LHCN-M2 (cell line): ENCODE measurements at places on chromosomes 1 and 21.

- DNase-seq = peak; percentile 50
These were observed 10.5 kb downstream of the ACOT11 start for GRCh38 chr1:54558434-54559030.

DNA sequence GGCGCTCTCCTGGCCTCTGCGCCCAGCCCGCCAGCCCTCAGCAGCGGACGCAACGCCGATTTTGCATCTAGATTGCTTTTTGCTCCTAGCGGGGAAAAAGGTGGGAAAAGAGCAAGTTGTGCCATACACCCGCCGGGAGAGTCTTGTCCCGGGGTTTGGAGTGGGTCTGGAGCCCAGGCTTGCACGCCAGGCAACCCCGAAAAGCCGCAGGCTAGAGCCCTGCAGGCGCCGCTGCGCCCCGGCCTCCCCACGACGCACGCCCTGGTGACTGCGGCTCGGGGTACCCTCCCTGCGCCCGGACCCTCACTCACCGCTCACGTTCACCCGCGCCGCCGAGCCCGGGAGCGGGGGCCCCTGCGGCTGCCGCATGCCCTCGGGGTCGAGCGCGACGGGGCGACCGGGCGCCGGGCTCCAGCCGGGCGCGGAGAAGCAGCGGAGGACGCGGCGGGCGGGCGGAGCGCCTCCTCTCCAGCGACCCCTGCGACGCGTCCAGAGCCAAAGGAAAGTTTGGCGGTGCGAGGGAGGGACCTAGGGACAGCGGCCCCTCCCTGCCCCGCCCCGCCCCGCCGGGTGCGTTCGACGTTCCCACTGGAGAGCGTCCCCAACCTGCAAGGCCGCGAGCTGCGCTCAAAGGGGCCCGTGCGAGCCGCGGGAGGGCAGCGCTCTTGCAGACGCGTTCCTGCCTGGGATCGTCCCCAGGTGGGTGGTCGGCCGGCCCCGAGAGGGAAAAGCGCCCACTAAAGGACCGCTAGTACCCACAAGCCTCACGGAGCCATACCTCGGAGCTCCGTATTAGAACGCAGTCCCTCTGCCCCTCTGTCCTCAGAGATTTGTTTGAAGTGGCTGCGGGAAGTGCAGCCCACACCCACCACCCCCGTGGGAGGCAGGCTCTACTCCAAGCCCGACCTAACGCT is at the start of gene LPAR3:
Gene LPAR3, minus strand, starts transcription at position 502 of the 914 bp plus-strand sequence. CDS start 27,086 bp downstream, outside the sequence.
- no peak for DNase-seq

DNA sequence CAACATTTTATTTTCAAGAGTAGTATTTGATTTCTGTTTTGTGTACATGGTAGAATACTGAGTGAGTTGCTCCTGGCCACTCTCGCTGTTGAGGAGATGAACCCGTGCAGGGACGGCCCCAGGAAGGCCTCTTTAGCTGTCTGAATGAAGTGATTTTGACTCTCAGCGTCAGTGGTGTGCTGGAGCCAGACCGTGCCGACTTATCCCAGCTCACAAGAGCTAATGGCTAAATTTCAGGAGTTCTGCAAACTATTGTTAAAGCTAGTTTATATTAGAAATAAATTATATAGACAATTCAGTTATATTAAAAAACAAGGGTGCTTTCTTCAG is 111.2 kb upstream of the KIF26B start:
- DNase-seq = no peak

DNA sequence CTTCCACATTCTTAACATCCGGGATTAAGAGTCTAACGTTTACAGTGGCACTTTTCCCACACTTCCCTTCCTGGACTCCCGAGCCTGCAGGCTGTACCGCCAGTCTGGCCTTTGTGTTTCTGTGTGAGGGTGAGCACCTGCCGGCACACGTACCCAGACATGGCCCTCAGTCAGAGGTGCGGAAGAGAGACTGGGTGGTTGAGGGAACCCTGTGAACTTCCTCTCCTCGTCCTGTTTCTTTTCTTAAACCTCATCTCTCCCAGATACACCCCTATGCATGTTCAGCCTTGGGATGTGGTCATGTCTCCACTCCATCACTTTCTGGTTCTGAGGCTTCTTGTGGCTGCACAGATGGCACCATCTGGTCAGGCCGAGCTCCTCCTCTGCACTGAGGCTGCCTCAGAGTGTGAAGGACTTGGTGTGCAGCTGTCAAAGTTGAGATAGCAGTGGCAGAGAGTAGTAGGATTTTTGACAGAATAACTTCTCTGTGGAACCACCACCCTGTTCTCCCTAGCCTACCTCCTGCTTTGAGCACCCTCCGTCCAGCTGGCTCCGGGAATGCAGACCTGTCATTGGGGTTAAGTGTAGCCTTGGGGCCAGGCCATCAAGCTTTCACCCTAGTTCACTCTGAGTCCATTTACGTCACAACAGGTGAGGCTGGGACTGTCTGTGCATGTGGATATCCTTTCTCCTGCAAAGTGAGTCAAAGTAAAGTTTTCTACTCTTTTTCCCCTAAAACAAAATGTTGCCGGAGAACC is 31.4 kb downstream of the VASH2 start:
- DNase-seq = peak; percentile 75

GRCh38 chr1:91879733-91880132 is 6.2 kb downstream of the TGFBR3 start:
- DNase-seq = no peak

DNA sequence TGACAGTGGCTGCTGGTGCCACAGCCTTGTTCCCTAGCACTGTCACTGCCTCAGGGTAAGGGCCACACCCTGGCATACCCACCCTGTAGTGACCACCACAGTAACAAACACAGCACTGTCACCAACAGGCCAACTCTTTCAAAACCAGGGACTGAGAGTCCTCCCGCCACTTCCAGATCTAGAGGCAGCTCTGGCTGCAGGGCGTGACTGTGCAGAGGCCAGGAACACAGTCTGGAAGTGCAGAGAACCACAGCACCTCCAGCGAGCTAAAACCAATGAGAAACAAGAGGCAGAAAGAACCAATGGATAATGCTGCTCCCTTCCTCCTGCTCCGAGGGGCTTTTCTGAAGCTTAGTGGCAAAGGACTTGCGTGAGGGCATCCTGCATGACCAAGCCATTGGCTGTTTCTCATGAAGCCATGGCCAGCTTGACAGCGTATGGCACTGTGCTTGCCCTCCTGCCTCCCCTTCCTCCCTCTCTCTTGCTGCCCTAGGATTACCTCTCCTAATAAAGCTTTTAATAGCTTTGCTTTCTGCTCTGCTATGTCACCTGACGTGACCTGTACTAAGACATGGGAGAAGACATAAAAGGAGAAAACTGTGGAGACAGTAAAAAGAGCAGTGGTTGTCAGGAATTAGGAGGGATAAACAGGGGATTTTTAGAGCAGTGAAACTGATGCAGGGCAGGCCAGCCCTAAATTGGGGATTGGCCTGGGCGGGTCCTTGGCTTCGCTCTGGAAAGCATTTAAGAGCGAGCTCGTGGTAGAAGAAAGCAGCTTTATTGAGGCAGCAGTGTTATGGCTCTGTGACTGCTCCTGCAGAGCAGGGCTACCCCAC is 7.2 kb downstream of the PARP1 start:
- no peak for DNase-seq

DNA sequence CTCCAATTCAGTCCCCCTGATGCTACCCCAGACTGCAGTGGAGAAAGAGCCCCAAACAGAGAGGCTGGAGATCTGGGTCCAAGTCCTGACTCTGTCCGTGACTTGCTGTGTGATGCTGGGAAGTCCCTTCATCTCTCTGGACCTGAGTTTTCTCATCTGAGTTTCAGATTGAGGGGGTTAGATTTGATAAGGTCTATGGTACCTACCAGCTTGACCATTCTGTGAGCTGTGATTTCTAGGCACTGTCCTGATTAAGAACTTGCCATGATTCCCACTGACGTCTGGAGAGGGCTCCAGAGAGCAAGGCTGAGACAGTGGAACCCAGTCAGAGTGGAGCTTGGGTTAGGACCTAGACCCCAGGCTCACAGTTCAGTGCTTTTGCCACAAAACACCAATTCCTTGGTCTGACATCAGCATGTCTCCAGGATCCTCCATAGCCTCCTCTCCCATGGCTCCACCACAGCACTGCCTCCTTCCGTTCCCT is 43.8 kb upstream of the DMBX1 start:
- no peak for DNase-seq

- DNase-seq = no peak
These were observed 5.1 kb upstream of the NPHP4 start for GRCh38 chr1:5997316-5997715.

- DNase-seq = no peak
These were observed 341.5 kb upstream of the ZP4 start for GRCh38 chr1:238232084-238232710.

GRCh38 chr1:19010995-19011844 is 54.7 kb upstream of the IFFO2 start:
- peak; percentile 96 for DNase-seq

GRCh38 chr1:66778266-66778665 is 22.8 kb downstream of the INSL5 start:
- DNase-seq = no peak

DNA sequence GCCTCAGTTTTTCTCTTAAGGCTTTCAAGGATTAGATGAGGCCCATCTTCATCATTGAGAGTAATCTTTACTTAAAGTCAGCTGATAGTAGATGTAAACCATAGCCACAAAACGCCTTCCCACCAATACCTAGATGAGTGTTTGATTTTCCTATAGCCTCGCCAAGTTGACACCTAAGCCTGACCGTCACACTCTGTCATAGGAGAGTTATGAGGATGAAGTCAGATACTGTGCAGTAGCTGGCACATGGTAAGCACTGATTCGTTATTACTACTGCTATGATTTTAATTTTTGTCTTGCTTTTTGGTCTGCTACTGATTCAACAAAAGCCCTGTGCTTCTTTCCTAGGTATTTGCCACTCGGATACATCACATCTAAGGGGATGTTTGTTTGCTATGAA is 395.5 kb downstream of the RPS6KC1 start:
- DNase-seq = no peak

DNA sequence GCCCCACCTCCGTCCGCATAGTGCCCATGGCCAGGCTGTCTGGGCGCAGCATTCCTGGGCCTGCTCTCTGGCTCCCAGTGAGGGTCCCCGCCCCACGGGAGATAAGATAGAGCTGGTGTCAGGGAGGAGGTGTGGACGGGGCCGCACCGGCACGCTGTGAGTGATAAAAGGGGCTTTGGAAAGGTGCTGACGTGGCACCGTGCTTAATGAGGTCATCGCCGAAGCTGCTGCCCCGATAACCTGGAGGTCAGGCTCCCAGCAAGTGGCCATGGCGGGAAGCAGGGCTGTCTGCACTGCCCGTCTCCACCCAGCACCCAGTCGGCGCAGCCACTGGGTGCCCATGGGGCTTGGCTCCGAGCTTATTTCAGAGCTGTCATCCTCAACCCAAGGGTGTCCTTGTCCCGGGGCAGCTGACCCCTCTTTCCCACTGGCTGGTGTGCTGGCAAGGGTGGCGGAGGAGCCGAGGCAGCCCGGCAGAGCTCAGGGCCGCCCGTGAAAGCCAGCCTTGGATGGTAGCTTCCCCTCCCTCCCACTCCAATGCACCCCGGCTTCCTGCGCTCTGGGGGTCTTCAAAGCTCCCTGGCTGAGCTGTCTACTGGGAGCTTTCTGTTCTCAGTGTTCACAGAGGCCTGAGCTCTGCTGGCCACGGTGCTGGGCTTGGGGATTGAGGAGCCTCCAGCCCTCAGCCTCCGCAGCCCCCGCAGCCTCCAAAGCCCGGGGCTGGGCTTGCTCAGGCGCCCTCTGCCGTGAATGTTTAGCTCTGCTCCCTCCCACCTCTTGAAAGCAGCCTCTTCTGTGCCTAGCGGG is 105.1 kb upstream of the ARHGEF16 start:
- DNase-seq = no peak

GRCh38 chr1:246647113-246647512 is 77.1 kb upstream of the SCCPDH start:
- peak; percentile 80 for DNase-seq

DNA sequence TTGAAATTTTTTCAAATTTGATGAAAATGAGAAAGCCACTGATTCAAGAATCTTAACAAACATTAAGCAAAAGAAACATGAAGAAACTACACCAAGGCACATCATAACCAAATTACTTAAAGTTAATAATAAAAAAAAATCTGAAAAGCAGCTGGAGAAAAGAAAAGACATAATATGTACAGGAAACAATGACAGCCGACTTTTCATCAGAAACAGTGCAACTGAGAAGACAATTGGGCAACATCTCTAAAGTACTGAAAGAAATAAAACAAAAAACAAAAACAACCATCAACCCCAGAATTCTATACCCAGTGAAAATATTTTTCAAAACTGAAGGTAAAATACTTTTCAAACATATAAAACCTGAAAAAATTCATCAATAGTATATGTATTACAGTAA is 73.8 kb upstream of the DMRTA2 start:
- DNase-seq = peak; percentile 8

GRCh38 chr1:185808631-185809030 is 74.4 kb downstream of the HMCN1 start:
- no peak for DNase-seq

DNA sequence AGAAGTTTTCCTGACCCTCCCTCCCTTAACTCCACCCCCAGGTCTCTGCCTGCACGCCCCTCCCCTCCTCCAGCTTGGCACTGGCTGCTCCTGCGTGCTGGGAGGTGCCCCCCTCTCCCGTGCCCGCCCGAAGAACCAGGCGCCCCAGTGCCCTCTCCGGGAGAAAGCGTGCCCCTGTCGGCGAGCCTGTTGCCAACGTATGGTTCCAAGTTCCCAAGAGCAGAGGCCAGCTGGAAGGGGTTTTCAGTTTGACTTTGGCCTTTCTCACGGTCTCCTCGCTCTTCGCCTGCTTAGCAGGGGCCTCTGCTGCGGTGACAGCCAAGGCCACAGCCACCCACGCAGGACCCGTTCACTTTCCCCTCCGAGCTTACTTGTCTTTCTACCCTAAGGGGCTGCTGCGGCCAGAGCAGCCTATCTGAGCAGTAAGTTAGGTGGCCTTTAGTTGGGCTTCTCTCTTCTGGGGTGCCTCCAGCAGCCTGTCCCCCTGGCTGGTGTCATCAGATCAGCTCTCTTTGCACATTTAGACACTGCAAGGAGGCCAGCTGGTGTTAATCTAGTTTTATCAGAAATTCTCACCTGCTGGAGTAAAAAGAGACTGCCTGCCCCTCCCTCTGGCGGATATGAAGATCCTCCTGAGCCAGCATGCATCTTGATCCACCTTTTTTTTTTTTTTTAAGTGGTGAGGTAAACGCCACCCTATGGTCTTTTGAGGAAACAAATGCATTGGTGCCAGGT is 1.5 kb downstream of the STUM start:
- DNase-seq = no peak

DNA sequence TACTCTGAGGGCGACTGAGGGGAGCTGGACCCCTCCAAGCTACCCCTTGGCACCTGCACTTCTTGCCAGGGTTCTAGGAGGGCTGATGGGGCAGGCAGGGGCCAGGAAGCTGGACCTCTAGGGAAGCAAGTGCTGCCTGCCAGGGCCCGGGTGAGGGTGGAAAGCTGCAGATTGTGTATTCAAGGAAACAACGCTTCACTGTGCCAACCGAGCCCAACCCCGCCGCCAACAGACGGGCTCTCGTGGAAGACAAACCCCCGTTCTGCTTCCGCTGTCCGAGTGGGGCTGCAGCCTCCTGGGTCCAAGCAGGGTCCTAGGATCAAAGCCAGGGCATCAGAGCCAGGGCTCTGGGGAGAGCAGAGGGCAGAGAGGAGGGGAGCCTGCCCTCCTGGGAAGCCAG is 3.2 kb downstream of the EFHD2 start:
- no peak for DNase-seq

GRCh38 chr1:182909578-182909977 is 43.4 kb downstream of the SHCBP1L start:
- no peak for DNase-seq

- peak; percentile 50 for DNase-seq
These were observed 9.8 kb upstream of the PHACTR4 start for GRCh38 chr1:28359592-28360239.
